H9 (cell line): ENCODE measurements at places on chromosomes 1 and 21.

DNA sequence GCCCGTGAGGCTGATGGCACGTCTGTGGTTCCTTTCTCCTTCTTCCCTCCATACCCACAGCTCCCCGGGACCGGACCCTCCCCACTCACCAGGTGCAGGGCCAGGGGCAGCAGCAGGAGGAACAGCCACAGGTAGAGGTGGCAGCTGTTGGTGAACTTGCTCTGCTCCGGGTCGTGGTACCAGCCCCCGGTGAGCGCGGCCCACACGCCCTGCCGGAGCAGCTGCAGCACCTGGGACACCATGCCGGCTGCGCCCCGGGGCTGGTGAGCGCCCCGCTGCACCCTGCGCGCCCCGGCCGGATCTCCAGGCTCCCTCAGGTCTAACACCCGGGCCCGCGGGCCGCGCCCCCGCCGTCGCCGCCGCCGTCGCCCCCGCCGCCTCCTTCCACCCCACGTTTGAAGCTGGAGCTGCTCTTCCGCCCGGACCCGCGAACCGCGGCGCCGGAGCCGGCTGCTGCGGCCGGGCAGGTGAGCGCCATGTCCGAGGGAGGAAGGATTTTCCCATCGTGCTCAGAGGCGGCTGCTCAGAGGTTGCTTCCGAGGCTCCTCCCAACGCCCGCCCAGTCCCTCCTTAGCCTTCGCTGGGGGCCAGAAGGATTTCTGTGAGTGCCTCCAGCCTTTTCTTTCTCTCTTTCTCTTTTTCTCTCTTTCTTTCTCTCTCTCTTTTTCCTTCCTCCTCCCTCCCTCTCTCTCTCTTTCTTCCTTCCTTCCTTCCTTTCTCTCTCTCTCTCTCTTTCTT, at the start of gene PCNX2:
Gene PCNX2, minus strand, starts transcription at position 489 of the 738 bp plus-strand sequence. Its CDS starts 247 bp downstream, at position 242.
- DNase-seq: peak; percentile 83

DNA sequence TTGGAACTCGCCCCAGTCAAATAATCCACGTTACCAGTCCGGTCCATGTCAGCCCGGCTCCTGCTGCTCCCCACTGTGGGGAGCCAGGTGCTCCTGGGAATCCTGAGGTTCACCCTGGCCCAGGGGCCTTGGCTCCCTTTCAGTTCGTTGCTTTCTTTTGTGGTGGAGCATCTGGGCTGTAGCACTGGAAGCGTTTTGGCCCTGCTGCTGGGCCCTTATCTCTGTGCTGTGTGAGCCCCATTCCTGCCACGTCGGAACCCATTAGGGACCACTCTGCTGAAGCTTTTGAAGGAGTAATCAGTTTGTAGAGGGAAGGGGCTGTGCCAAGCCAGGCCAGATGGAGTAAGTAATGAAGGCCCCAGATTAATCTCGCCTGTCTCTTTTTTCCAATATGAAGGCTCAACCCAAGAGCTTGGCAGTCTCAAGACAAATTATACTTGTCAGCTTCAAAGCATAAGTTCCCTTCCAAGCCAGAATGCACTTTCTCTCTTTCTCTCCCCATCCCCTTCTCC, 82.3 kb downstream of the PGM1 start:
- no peak for DNase-seq

DNA sequence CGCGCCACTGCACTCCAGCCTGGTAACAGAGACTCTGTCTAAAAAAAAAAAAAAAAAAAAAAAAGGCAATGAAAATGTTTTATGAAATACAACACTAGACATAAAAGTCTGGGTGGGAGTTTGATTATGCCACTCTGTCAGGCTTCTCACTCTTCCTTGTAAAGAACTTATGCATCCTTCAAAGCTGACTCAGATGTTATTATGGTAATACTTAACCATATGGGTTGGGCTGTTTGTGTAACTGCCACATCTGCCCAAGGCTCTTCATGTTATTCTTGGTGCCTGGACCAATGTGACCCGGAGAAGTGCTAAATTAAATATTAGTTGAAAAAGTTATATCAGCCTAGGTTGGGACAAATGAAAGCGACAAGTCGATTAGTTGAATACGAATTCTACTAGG, 23.8 kb downstream of the FAM89A start:
- no peak for DNase-seq

DNA sequence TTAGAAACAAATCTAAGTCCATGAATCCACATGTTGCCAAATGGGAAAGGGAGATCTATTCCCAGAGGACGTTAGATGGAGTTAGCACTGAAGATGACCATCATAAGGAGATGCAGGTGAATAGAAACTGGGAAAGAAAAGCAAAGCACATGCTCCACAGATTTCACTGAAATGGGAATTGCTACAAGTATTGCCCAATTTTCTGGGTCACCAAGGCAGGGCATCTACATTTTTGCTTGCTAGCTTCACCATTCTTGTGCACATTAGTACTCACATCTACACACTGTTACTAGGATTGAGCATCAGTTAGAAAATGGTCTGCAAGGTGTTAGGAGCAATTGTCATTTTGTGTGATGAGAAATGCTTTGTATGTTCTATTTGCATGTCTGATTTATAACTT, 99.1 kb downstream of the JAK1 start:
- no peak for DNase-seq

DNA sequence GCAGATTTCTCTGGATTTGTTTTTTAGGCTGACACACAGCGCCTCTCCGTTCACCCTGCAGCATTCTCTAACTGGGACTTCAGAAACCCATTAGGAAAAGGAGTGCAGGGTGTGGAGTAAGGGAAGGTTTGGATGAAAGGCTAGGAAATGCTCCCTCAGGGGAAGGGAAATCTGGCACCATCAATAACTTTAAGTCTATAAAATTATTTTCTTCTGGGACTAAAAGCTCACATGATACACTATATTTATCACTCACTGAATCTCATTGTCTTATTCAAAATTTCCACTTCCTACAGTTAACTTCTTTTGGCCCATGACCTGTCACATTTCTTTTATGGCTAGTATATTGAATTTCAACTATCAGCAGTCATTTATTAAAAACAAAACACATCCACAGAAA, 45.8 kb upstream of the HLX start:
- DNase-seq: no peak

DNA sequence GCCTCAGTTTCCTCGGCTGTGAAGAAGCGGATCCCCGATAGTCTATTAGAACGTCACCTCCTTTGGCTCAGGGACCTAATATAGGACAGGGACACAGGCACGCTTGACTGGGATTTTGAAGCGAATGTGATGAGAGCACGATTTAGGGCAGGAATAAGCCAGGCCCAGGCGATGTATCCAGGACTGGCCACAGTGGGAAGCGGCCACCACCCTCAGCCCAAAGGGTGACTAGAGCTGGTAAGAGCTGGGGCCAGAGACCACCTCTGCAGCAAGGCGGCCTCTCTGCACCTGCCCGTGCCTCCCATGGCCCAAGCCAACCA, 100.0 kb upstream of the VAMP3 start:
- DNase-seq: no peak

GRCh38 chr1:9119745-9120144, 9.2 kb downstream of the GPR157 start:
- no peak for DNase-seq

GRCh38 chr1:244989813-244990212, 125.5 kb upstream of the HNRNPU start:
- no peak for DNase-seq

DNA sequence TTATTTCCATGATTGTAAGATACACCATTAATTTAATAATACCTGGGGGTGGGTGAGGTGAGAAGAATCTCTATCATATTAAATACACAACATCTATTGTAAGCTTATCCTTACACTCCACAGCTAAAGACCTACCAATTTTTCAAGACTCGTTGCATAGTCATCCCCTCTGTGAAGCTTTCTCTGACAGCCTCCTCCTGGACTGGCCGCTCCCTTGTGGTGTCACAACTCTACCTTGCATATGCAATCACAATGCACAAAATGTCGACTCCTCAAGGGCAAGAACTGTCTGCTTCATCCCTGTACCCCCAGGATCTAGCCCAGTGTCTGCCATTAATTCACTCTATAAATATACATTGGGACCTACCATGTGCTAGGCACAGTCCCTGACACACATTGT, 2.4 kb upstream of the PTGFRN start:
- DNase-seq: no peak

DNA sequence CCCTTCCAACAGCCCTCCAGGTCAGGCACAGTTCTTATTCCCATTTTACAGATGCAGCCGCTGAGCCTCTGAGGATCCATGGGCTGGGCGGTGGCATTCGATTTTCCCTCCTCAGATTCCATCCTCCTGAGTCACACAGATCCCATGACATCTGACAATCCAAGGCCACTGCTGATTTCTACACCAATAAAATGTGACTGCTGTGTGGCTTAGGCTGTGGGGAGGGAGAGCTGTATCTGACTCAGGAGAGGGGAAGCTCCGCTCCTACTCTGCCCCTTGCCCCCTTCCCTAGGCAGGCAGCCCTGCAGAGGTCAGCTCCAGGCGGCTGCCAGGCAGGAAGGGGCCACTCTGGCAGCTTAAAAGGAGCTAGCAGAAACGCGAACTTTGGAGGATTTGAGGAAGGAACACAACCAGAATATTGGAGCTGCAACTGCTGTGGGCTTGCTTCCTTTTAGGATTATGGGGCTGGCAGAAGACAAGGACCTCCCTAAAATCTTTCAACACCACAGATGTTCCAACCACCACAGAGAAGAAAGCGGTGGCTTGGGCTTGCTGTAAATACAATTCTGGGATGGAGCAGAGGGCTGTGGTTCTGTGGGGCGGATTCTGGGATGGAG, 50.0 kb downstream of the MRPL37 start:
- DNase-seq: peak; percentile 57

DNA sequence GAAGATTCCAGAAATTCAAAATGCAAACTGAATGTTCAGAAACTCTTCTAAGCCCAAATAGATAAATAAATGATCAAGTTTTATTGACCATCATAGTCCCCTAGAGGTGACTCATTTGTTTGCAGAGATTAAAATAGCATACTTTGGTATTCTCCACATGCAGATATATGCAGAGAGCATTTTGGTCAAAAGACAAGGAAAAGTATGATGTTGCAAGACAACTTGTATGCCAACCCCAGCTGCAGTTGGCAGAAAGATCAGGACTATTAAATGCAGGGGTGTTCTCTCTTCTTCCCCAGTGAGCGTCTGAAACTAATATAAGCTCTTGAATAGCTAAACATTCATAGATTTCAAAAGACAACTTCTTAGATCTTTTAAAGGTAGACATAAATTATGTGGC, 404.9 kb downstream of the LTN1 start:
- no peak for DNase-seq

DNA sequence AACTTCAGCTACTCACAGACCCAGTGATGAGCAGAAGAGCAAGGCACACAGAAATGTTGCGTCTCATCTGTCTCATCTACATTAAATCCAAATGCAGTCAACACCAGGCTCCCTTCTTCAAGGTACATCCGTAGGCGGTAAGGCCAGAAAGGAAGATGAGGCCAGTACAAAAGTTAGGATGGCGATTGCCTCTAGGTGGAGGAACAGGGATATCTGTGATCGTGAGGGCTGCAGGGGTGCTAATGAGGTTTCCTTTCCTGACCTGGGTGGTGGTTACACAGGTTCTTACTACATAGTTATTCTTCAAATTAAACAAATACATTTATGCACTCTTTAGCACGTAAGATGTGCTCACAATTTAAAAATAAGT, 1.4 kb upstream of the MYBPH start:
- DNase-seq: no peak

DNA sequence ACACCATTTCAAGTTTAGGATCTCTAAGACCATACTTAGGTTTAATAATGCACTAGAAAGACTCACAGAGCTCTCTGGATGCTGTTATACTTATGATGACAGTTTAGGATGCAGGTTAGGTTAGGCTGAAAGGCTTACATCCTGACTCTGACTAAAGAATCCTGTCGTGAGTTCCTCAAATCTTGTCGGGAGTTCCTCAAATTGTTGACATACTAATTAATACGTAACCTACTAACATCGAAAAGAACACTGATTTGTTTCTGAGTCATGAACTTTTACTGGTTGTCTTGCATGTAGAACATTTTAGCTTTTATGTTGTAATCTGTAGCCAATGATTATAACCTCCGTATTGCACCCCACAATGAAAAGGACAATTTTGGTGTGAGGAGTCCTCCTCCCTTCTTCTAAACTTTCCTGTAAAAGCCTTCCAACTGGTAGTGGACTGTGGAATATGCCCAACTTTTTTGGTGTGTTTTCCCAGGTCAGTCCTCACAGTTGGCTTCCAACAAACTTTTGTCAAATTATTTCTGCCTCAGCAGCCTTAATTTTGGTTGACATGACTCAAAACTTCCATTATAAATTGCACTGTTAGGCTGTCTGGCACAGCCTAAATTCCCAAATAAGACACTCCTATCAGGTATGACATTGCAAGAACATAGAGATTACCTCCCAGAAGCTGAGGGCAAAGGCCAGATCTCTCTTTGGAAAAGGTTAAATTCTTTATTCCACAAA, 107.9 kb upstream of the PALMD start:
- no peak for DNase-seq

DNA sequence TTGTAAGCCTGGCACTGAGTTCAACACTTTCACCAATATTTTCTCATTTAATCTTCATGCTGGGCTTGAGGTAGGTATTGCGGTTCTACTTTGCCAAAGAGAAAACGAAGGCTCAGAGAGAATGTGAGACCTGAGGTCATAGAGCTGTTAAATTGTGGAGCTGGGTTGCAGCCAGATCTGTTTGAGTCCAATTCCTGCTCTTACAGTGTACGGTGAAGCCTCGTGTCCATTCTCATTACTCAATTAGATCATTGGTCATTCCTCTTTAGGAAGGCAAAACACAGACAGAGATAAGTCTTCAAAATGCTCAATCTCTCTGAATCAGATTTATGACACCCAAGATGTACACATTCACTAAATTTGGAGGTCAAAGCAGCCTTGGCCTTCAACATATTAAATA, 559.0 kb upstream of the DAB1 start:
- DNase-seq: no peak

DNA sequence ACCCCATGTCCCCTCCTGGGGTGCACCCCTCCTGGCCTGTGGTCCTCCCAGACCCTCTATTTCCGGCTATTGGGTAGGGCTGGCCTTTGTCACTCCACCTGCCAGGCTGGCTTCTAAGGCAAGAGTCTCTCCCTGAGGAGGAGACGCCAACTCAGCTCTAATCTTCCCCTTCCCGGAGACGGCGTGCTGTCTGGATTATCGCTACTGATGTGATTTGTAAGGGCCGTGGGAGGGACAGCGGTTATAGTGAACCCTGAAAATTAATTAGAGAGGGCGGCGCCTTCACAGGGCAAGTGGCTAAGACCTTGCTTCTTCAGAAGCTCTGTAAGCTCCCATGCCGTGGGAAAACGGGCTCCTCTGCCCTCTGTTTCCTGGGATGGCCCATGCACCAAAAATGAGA, 207.0 kb upstream of the VAMP3 start:
- DNase-seq: no peak
